ENCODE measurements at places on chromosomes 2 and 18. TPM values are rescaled to one million over a fixed set of nuclear protein-coding genes. Genes with fewer than 3 reads are reported as not detected.

Gene OSR1
- 2.7 TPM for total RNA-seq

Gene CIAO1
- 133 TPM for total RNA-seq

Gene LAMA1
- total RNA-seq, result 2.9 TPM

Gene FOXI3
- total RNA-seq, result not detected

Gene SLC19A3
- 4.2 TPM for total RNA-seq

Gene PLA2R1
- total RNA-seq, result 16.8 TPM

Gene CCDC150
- 1.6 TPM for total RNA-seq

Gene FHL2
- 85.7 TPM for total RNA-seq

Gene CHRND
- not detected for total RNA-seq

Gene BBS5
- total RNA-seq, result 12.3 TPM

Gene UGT1A5
- total RNA-seq, result 4.2 TPM

Measured in transverse colon (tissue), 4 donors.